ENCODE measurements at places on chromosomes 4 and X.

- no peak for DNase-seq
Observed at GRCh38 chr4:80333121-80333520, 2.4 kb upstream of the CFAP299 start.

- no peak for DNase-seq
Observed at GRCh38 chr4:92234393-92235176, 69.2 kb upstream of the GRID2 start.

DNA sequence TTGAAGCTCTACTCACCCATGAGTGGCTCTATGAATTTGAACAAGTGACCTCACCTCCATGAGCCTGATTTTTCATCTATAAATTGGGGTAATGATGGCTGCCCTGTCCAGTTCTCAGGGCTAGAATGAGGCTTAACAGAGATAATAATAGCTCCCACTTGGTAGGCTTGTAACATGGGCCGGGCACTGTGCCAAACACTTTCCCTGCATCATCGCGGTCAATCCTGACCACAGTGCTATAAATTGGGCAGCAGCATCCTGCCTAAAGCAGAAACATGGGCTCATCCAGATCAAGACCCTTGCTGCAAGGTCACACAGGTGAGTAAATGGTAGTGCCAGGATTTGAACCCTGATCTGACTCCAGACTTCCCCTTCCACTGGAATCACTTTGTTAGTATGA, 12.8 kb downstream of the APLN start:
- no peak for DNase-seq

GRCh38 chr4:9600246-9600645, 156.0 kb downstream of the DEFB131A start:
- DNase-seq, result no peak

GRCh38 chr4:185227713-185228278, 18.4 kb downstream of the SNX25 start:
- DNase-seq, result no peak

- no peak for DNase-seq
Observed at GRCh38 chrX:118038614-118039365, 77.8 kb downstream of the KLHL13 start.

DNA sequence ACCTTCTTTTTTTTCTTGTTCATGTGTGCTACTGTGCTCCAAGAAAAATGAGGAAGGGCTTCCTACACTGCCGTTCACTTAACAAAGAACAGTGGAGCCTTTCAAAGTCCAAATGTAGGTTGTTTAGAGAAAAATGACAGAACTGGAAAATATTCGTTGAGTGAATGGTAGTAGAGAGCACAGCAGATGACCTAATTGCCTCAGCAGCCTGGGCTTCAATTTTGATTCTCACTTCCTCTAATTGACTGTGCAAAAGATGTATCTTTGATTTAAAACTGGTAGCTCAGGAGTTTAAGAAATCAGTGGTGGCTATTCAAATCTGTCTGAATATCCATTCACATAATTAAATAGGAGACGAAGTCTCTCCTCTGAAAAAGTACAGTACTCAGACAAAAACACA, 5.2 kb downstream of the NLGN4X start:
- DNase-seq, result no peak

DNA sequence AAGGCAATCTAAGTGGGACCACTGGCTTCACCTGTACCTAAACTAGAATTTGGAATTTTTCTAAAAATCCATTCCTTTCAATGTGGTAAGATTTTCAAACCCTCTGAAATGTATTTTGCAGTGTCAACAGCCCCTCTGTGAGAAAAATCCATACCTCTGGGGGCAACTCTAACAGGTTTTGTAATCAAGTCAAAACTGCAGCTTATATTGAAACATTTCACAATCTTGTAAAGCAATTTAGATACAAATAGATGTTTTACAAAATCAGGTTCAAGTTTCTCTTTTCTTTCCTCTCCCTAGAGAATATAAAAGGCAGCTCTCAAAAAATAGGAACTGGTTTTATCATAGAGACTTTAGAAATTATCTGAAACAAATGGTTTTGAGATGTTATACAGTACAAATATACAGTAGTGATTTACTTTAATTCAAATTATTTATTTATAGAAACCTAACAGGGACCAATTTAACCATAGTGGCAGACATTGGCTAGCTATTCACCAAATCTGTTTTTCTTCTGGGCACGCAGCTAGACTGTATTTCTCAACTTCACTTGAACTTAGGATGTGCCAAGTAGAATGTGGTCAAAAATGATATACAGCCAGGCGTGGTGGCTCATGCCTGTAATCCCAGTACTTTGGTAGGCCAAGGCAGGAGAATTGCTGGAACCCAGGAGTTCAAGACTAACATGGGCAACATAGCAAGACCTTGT, 36.3 kb upstream of the SPINK2 start:
- DNase-seq, result no peak

DNA sequence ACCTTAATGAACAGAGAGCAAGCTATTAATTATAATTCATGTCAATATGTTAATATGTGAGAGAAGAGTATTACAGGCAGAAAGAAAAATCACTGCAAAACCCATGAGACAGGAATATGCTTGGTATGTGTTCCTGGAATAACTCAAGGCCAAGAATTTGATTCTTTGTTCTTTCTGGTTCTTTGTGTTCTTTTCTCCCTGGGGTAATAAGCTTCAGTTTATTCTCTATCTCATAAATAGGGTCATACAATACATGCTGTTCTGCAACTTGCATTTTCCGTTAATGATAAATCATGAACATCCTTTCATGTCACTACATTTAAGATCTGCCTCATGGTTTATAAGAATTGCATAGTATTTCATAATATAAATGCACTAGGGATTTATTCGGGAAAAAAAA, 16.8 kb upstream of the THOC2 start:
- no peak for DNase-seq

GRCh38 chr4:12555011-12555410, 929.1 kb downstream of the RAB28 start:
- no peak for DNase-seq

GRCh38 chr4:165384598-165384997, 5.8 kb downstream of the CPE start:
- no peak for DNase-seq

GRCh38 chrX:123830309-123830708, 29.5 kb upstream of the XIAP start:
- DNase-seq, result no peak

GRCh38 chr4:103098341-103098740, 1.3 kb downstream of the BDH2 start:
- no peak for DNase-seq

Data from stimulated activated naive CD4-positive, alpha-beta T cell treated with Interleukin-2 at 50 U/mL for 16 hours (primary cell).